Activated CD4-positive, alpha-beta memory T cell treated with anti-CD3 and anti-CD28 coated beads, Interleukin-2, amount 10 ng/mL, durations not matched to agents 7 days and 5 days (primary cell): ENCODE measurements at places on chromosomes 3 and 15.

DNA sequence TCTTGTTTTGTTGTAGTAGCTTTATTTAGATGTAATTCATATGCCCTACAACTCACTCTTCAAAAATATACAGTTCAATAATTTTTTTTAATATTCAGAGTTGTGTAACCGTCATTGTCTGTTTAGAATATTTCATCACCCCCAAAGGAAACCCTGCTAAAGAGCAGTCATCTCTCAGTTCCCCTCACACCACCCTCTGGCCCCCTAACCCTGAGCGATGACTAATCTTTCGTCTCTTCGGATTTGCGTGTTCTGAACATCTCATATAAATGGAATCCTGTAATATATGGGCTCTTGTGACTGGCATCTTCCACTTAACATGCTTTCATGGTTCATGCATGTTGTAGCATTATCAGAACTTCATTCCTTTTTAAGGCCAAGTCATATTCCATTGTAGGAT, 183.8 kb downstream of the ATG7 start:
- DNase-seq = no peak

GRCh38 chr3:16423298-16423697, 90.2 kb downstream of the RFTN1 start:
- no peak for DNase-seq

GRCh38 chr15:71051539-71051938, 63.7 kb upstream of the THSD4 start:
- no peak for DNase-seq

DNA sequence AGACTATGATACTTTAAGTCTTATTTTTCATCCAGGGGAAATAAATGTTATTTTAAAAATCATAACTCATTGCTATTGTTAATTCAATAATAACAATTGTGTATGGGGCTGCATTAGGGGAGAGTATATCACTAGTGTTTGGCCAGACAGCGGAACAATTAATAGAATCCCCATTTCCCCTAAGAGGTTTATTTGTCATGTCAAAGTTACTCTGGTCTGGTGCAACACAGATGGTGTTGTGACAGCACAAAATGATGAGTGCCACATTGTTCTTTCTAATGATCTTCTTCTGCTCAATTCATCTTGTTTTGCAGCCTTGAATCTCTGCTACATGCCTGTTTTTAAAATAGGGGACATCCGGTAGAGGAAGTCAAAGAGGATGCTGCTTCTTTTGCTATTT, 351.6 kb downstream of the NSUN3 start:
- DNase-seq = no peak

- no peak for DNase-seq
Measured at GRCh38 chr3:138203938-138204337, 16.8 kb downstream of the ARMC8 start.

- DNase-seq = no peak
Measured at GRCh38 chr15:78838489-78838888, 27.2 kb upstream of the ADAMTS7 start.

- DNase-seq = no peak
Measured at GRCh38 chr3:26202169-26202568, 412.3 kb downstream of the OXSM start.

GRCh38 chr15:80844011-80844732, 65.0 kb downstream of the CEMIP start:
- no peak for DNase-seq

DNA sequence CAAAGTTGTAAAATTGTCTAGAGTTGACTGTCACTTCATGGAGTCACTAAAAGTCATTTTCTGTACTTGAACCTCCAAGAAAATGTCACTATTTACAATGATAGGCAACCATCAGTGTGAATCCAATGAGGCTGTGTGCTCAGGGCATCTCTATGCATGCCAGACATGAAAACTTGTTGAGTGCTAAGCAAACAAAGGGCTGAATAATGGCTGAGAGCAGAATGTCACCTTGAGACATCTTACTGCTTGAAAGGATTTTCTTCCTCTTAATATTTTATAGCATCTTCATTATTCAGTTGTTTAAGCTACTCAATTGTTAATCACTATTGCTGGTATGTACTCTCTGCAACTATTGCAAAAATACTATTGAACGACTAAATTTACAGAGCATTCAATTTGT, 184.7 kb downstream of the PLCH1 start:
- DNase-seq = no peak

DNA sequence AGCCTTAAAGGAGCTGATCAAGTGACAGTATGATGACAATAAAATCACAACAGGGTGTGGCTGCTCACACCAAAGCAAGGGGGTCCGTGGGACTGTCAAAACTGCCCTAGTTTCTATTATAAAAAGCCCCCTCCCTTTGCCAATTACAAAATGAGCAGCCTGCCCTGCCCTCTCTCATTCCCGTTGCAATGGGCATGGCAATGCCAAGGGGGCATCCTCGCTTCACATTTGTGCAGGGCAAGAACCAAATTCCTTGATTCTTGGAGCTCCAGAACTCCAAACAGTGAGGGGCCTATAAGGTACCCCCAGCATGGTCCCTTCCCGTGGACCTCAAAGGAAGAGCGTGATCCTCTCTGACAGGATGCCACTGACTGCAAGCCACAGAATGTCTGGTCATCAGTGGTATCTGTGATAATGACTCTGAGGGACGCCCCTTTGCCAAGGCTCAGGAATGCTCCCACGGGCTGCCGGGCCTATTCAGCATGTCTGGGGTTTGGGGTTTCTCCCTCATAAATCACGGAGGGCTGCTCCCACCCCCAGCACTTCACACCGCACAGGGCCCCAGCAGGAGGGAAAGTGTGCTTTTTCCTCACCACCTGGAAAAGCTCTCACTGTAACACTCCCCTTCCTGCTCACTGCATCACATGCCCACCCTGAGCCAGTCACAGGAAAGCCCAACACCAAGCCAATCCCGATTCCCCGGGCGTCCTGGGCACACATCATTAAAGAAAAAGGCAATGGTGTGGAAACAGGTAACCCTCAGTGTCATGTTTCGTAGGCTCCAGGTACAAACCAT, 105.1 kb upstream of the TRPM1 start:
- DNase-seq = peak; percentile 14

DNA sequence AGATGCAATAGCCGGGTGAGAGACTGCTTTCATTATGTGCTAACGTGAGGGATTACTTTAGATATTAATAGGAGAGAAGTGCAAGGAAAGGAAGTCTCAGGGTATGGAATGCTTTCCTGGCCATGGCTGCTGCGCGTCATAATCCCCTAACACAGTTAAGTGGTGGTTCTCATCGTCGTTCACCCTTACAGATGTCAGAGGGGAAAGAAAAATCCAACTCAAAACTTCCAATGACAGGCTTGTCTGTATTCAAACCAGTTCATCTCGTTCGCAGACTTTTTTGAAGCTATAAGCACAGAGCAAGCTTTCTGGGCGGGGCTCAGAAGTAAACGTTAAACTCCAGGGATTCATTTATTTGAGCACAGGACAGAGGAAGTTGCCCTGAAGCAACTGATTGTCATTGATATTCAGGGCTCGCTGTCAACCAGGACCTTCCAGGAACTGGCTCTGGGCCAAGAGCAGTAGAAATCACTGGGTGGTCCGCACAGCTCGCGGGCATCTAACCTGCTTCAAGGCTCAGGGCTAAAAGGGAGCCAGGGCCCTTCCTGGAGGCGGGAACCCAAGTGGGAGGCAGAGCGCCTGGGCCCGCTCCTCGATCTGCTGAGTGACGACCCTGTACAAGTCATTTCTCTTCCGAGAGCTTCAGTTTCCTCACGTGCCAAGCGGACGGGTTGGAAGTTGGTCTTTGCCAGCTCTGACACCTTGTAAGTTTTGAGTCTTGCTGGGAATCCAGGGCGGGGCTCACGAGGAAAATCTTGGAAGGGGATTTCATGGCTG, 1.1 kb upstream of the LPP start:
- no peak for DNase-seq

- no peak for DNase-seq
Measured at GRCh38 chr15:24957691-24958090, 2.9 kb downstream of the SNRPN start.

- no peak for DNase-seq
Measured at GRCh38 chr15:93520206-93520605, 431.2 kb upstream of the RGMA start.

DNA sequence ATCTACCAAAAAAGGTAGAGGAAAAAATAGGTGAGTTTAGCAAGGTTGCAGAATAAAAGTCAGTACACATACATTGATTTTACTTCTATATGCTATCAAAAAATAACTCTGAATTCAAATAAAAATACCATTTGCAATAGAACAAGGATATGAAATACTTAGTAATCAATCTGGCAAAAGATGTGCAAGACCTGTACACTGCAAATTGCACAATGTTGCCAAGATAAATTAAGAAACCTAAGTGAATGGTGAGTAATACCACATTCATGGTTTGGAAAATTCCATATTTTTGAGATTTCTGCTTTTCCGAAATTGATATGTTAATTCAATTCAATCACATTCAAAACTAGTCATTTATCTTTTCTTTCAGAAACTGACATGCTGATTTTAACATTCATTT, 464.8 kb downstream of the EPHA3 start:
- DNase-seq = no peak

GRCh38 chr3:150970665-150971324, 1.7 kb downstream of the CLRN1 start:
- DNase-seq = no peak

DNA sequence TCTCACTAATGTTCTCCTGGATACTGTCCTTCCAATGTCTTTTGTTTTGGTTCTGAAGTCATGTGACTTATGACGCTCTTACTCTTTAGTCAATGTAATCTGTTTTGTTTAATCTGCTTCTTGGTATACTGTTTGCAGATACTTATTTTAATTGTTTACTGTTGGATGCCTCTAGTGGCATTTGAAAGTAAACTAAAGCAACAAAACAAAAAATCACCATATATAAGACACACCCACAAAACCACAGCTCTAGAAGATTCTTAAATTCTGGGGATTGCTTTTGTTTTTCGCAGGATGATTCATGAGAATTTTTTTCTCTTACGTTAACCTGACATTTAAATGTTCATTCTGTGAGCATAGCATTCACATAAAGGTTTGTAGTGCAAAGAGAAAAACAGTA, 16.8 kb downstream of the SLC25A26 start:
- DNase-seq = no peak

DNA sequence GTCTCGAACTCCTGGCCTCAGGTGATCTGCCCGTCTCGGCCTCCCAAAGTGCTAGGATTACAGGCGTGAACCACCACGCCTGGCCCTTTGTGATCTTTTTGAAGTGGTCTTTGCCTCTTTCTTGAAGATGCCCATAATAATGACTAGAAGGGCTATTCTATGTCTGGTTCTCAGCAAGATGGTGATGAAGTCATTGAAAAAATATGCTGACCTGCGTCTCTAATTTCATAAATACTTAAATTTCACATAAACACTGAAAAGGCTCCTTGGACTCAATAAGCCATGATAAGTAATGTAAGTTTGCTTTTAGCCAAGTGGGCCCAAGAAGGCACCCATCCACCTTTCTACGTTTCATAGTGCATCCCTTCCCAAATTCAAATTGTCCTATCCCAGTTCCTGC, 775 bp upstream of the MAPK6 start:
- DNase-seq = no peak
